Panc1 (cell line): ENCODE measurements at places on chromosomes 2 and 18. TPM values are rescaled to one million over a fixed set of nuclear protein-coding genes. Genes with fewer than 3 reads are reported as not detected.
A peak's percentile ranks its signal among the peaks of the same experiment; 100 is the strongest.

DNA sequence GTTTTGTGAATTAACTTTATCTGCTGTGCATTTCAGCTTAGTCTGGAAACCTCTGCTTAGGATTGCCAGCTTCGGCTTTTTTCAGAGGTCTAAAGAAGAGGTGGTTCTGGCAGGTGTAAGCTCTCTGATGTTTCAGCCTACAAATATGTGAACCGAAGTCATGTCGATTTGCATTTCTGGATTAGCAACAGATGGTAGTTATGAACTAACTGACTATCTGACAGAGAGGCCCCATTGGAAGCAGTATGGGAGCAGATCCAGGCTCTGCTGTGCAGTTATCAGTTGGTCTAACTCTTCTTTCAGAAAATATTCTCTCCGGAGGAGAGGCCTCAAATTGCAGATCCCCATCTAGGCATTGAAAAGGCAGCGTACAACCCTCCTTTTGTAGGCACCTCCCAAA, 32.7 kb upstream of the SPRED2 start:
- no peak for DNase-seq

DNA sequence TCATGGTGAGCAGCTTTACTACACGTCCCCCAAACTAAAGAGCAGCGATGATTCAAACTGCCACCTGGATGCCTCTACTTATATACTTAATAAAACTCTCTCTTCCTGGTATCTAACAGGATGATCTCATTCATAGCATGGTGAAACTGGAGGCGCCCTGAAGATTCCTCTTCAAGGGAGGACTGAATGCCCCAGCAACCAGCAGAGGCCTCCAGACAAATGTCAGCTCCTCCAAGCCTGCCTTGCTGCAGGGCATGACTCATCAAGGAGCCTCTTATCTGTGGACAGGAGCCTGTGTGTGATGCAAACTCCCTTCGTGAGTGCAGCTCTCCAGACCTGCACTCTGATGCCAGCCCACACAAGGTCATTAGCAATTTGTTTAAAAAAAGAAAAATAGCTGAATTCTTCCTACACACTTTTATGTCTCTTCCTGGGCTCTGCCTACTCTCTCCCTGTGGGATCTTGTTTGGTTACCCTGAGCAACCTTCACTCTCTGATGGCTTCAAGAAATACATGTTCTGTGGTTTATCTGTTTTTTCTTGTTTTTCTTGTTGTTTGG, 30.2 kb downstream of the LONRF2 start:
- peak; percentile 42 for DNase-seq

- no peak for DNase-seq
Observed at GRCh38 chr2:7619203-7619970, 702.2 kb downstream of the RNF144A start.

- no peak for DNase-seq
Observed at GRCh38 chr2:27241761-27242613, 20.9 kb downstream of the SLC30A3 start.

- no peak for DNase-seq
Observed at GRCh38 chr2:85547859-85548607, 9.1 kb downstream of the MAT2A start.

GRCh38 chr2:182144041-182144775, 158.6 kb downstream of the PPP1R1C start:
- no peak for DNase-seq

- no peak for DNase-seq
Observed at GRCh38 chr2:172065111-172065510, 20.2 kb upstream of the DLX1 start.

DNA sequence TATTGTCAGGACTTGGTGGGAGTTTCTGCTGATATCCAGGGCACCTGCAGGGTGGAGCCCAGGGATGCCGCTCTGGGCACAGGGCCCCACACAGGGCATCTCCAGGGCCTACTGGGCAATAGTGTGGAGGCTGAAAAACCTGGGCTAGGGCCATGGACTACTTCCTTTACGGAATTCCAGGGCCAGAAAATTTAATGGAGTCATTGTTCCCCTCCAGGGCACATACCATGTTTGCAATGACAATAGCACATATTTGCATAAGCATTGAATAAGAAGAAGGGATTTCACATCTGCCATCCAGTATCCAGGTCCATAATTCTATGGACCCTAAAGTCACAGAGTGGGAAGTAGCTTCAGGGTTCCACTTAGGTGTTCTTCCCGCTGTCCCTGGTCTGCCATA, 103.8 kb upstream of the TPO start:
- DNase-seq, result no peak

DNA sequence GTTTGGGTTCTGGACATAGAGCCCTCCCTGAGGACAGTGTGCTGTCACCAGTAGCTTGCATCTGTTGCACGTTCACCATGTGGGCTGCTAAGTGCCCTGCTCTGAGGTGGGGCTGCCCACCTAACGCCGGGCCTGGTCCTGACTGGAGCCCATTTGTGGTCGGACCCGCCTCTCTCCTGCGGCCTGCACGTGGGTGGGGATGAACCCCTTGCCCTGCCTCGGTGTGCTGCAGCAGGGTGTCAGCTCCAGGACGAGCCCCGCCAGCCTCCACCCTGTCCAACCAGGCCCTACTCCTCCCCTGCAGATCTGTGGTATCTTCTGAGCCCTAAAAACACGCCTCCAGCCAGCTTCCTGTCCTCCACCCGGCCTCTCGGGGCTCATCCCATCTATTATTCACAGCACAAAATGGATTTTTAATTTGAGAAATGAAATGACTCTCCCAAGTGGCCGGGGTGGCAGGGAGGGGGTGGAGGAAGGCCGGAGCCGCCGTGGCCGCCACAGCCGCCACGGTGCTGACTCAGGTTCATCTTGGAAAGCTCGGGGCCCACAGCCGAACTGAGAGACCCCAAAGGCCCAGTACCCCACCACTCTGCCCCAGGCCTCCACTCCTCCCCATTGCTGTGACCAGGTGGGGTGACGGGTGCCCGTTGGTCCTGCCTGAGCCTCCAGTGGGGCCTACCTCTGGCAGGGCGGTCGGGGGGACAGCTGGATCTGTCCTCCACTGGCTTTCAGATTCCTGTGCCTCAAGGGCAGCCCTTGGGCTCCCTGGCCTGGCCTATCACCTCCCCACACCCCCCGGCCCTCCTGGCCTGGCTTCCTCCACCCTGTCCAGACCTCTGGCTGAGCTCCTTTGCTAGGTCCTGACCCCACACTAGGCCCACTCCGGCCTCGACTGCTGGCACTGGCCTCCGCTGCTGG, 2.8 kb upstream of the ECEL1 start:
- no peak for DNase-seq

DNA sequence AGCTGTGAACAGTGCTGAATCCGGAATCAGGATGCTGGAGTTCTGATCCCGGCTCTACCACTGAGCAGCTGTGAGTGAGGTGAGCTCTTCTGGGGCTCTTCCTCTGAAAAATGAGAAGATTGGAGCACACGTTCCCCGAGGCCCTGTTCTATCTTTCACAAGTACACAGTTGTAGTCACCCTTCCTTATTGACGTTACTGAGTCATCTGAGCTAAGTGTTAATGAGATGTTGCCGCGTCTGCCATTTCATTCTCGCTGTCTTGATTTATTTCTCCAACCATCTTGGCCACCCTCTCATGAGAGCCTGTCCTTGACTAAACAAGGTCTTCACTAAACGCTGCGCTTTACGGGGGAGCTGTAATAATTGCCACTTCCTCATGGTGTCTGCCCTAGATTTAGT, 31.9 kb upstream of the EFR3B start:
- peak; percentile 35 for DNase-seq

DNA sequence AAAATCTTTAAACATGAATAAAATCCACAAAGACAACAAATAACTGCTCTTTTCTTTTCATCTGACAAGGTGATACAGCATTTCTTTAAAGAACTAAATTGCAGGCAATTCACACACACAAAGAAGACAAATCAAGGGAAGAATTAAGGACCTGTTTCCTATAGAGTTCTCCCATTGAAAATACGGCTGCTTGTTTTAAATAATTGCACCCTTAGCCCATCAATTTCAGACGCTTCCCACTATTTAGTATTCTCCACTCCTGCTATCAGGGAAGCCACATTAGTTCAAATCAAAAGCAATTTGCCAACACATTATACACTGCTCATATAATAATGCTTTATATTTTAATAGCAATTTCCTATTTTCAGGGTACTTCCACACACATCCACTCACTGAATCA, 11.3 kb downstream of the CMPK2 start:
- no peak for DNase-seq

DNA sequence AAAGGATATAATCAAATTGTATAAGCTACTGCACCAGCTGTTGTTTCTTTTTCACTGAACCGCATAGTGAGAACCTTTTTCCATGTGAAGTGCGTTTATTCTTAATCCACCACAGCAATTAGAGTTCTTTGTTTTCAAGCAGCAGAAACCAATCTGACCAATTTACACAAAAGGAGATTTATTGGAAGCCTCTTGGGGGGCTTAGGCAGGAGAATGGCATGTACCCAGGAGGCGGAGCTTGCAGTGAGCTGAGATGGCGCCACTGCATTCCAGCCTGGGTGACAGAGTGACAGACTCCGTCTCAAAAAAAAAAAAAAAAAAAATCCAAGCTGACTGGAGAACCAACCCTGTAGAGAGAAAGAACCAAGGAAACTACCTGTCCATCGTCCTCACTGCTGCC, 10.0 kb downstream of the ADNP2 start:
- no peak for DNase-seq

DNA sequence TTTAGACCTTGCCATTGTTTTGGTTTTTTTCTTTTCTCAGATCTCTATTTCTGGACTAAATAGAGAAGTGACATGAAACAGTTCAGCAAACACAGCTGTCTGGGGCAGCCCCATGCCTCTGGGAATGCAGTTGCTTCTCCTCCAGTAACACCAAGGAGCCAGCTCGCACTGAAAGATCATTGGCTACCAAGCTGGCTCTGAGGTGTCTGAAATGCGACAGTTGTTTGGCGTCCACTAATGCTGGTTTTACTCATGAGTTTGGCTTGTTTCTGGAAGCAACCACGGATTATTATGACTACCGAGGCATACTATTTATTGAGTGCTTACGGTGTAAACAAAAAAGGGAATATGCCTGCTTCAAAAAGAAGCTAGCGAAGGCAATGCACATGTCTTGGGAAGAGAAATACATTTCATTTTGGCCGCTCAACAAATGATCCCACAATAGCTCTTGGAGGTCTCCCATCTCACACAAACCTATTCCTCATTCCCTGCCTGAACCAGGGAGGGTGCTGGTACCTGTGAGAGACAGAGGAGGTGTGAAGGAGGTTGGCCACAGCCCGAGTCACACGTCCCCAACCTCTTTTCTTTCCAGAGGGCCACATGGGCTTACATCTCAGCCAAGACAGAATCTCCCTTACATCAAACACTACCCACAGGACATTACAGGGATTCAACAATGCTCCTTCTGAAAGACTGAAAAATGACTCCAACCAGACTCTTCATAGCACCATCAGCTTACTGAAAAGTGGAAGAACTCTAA, 37.5 kb upstream of the NEB start:
- no peak for DNase-seq

GRCh38 chr2:147847746-147848391, 3.0 kb downstream of the ACVR2A start:
- DNase-seq, result no peak

GRCh38 chr2:173952267-173953046, 12.7 kb downstream of the SP3 start:
- DNase-seq, result no peak

DNA sequence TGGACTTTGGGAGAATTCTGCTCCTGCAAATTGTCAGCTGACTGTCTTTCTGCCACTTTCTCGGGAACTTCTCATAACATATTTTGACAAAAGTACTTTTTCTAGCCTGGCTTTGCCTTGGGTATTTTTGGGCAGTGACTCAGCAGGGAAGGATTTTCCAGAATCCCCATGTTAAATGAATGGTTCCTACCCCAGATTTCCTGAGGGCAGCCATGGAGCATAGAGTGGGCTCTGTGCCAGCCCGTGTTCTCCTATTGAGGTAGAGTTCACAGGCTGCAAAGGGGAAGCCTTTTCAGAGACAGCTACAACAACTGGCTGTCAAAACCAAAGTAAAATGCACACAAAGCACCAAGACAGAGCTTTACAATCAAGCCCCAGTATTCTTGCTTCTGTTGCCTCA, 59.8 kb downstream of the BMP10 start:
- no peak for DNase-seq

DNA sequence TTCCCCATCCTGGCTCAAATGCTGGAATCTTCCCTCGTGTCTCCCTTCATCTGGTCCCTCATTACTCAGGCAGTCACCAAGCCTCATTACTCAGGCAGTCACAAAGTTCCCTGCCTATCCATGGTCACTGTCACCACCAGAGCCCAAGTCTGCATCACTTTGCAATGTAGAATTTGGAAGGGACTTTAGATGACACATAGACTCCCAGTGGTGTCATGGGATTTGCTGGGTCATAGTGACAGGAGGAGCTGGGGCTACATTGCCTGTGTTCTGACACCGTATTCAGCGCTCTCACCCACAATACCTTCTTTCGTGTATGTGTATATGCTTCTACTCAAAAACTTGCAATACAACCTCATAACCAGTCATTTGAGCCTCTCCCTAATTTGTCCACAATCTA, 2.1 kb upstream of the EMILIN1 start:
- DNase-seq, result no peak

GRCh38 chr2:184336688-184337087, 261.6 kb upstream of the ZNF804A start:
- no peak for DNase-seq

DNA sequence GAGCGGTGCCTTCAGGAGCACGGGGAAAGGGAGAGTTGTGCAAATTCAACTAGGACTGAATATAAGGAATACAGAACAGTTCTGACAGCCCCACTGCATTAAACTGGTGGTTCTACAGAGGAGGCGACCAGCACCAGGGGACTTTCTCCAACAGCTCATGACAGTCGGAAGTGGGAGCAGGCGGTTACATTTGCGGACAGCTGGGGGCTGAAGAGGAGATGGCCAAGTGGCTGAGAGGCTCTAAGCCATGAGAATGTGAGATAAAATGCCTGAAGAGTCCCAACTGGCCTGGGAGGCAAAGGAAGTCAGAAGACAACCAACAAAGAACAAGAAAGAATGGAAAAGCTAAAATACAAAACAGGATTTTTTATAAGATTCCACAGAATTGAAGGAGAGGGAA, 141.3 kb downstream of the L3MBTL4 start:
- no peak for DNase-seq

DNA sequence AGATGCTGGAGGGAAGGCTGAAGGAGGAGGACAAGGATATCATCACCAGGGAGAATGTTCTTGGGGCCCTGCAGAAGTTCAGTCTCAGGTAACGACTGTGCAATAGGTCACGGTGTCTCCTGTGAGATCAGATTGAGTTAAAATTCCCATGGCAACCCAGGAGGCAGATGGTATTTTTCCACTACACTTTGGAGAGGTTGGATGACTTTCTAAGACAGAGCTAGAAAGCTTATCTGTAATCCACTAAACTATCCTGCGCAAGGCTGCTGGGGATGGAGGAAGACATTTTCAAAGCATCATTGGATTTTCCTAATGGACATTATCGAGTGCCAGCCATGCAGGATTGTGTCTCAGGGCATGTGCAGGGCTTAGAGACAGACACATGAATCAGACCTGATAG, 74.6 kb downstream of the ARMC9 start:
- no peak for DNase-seq

Gene ACKR3
- total RNA-seq, result not detected

Gene VIT
- 0.77 TPM for total RNA-seq

Gene TRIM43
- total RNA-seq, result not detected

Gene TCF23
- 0.03 TPM for total RNA-seq

Gene GLI2
- total RNA-seq, result 6.2 TPM

Gene POTEC
- not detected for total RNA-seq

Gene TYMS
- 202 TPM for total RNA-seq

Gene TMEM182
- total RNA-seq, result 6.2 TPM

Gene CD302
- 3.3 TPM for total RNA-seq

Gene TLX2
- total RNA-seq, result not detected
